ENCODE measurements at places on chromosomes 3 and 15.

DNA sequence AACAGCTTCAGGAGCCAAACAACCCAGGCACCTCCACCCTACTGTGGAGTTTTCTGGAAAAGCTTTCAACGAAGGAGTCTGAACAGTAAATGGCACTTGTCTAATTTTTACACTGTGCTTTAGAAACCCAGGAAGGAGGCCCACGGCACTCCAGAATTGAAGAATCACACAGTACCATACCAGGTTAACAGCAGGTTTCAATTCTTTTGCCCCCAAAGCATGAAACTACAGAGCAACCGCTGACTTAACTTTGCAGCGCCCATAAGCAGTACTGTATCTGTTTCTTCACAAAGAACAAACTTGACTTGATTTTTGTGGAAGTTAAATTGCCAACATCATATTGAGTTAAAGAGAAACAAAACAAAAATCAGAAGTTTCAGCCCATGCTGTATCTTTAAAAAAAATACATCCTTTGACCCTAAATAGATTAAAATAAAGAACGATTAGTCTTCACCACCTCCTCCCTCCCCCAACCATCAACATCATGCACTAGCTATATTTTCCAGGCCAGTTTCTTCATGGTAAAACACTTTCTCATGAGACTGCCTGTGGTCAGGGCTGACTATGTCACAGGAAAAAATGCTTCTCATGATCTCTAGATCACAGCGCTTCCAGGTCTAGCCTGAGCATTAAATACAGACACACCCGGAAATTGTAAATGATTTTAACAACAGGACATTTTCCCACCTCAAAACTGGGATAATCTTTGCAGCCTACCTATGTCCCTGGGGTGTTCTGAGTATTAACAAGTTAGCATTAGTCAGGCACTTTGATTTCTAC, 456.3 kb downstream of the FOXP1 start:
- DNase-seq: no peak

DNA sequence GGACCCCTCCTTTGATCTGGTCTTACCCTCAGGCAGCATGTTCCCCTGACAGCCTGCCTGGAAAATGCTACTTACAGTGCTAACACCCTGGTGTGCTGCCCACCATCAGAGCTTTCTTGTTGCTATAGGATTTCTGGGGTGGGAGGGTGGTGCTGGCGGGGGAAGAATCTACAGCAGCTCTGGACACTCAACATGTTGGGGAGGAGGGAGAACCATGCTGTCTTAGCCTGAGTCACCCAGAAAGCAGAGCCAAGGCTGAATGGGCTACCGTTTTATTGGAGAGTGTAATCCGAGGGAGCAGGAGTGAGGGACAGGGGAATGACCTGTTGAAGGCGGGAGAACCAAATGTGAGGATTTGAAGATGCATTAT, 45.6 kb downstream of the MFSD1 start:
- DNase-seq: no peak

GRCh38 chr3:177887475-177887874, 648.8 kb upstream of the KCNMB2 start:
- DNase-seq: no peak

- no peak for DNase-seq
These were observed 82.2 kb downstream of the TRAK1 start for GRCh38 chr3:42173307-42173706.

GRCh38 chr15:60043744-60044435, 39.8 kb downstream of the FOXB1 start:
- DNase-seq: no peak

DNA sequence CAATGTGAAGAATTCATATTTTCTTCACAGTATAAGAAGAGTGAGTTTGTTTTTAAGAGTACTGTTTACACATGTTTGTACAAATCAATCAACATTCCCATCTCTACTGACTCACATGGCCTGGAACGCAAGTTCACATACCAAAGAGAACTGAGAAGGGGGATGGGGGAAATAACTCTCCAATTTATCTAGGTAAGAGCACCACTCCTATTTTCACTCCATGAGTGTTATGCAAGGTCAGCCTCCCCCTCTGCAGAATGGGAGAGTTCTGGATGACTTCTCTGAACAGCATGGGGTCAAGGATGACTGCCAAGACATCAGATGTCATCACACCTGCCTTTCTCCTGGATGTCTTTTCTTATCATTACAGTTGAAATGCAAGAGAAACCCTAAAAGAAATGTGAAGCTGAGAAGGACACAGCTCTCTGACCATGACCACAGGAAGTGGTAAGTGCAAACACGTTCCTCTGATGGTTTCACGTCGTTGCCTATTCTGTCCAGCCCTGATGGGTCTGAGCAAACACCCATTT, 95.2 kb downstream of the SEMA6D start:
- DNase-seq: peak; percentile 7

- DNase-seq: no peak
These were observed 55.6 kb upstream of the SEMA6D start for GRCh38 chr15:47661661-47662180.

DNA sequence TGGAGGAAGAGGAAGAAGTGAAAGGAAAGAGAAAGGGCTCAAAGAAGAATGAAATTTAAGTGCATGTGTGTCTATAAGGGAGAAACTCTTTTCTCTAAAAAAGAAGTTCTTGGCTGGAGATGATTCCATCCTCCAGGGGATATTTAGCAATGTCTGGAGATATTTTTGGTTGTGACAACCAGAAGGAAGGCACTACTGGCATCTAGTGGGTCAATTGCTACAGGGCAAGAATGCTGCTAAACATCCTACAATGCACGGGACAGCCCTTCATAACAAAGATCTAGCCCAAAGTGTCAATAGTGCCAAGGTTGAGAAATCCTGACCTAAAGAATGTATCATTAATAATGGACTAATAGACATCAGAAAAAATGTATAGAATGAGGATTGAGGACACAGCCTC, 57.4 kb upstream of the ST3GAL6 start:
- DNase-seq: no peak

DNA sequence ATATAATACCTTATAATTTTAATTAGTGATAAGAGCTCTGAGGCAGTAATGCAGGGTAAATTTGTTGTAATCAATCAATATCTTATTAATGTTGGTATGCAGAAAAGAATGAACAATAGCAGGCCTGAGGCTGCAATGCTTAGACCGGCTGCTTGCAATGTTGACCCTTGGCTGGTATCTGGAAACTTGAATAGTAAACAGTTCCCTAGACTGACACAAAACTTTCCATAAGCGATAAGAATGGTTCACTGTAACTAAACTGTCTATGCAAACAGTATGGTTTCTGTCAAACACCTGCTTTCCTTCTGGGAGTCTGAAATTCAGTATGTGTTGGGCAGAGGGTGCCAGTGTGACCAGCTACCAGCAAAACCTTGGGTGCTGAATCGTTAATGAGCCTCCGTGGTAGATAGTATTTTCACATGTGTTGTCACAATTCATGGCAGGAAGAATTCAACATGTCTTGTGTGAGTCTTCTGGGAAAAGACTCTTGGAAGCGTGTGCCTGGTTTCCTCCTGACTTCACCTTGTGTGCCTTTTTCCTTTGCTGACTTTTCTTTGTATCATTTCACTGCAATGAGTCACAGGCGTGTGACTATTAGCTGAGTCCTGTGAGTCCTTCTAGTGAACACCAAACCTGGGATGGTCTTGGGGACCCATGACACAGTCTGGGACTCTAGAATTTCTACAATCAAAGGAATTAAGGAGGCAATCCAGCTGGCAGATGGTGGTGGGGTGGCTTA, 30.7 kb upstream of the CLRN1 start:
- no peak for DNase-seq

DNA sequence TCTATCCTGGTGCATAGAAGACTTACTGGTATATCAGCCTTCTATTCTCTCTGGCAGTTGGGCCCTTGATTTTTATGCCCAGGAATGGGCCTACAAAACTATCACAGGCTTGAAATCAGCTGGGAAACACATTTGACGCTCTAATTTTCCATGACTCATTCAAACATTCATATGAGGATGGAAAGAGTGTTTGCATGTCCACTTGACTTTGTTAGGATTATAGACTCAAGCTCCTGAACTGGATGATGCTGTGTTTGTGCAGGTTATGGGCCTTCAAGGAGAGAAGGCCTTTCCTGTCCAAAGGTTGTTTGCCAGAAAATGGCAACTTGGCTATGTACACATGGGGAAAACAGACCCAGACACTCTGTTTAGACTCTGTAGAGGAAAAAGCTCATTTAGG, 219.9 kb downstream of the GAP43 start:
- DNase-seq: no peak

DNA sequence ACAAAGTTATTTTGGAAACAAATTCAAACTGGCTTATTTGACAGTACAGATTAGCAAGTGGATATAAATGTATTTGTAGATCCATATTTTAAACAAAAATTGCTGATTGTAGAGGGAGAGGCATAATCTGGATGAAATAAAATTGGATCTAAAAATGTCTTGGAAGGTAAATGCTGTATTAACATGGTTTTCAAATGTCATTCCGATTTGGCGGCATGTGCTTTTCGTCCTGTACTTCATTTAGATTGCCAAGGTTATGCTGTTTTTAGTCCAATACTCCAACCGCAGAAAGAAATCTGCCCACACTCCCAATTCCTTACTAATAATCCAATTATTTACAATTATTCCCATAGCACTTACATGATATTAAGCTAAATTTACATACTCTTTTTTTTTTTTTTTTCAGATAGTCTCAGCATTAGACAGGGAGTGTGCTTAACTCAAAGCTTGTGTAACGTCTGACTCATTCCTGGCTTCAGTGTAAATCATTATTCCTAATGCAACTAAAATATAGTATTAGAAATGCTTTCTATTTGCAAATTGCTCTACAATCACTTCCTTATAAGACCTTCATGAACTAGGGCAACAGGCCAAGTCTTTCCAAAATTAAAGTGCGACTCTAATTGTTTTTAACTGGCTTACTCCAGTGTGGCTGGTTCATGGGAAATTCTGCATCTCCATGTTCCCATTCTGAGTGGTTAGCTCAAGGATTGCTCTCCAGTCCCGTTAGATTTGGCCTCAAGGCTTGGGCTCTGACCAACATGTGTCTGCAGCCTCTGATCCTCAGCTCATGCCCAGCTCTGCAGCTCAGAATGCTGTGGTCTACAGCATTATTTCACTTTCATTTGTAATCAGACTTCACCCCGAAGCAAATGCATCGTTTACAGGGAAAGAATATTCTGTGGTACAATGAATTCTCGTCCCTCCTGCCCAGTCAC, 103.9 kb downstream of the FBN1 start:
- no peak for DNase-seq

Measured in SW 1271 (cell line).